ENCODE measurements at places on chromosomes 2 and 18. TPM values are rescaled to one million over a fixed set of nuclear protein-coding genes. Genes with fewer than 3 reads are reported as not detected.

HOXD8 gene
- 13.8 TPM for total RNA-seq

SERPINB10 gene
- not detected for total RNA-seq

TMEM150A gene
- 20.8 TPM for total RNA-seq

NABP1 gene
- 44.9 TPM for total RNA-seq

COX5B gene
- total RNA-seq = 352 TPM

ALMS1 gene
- total RNA-seq = 53.1 TPM

TUBA3E gene
- total RNA-seq = not detected
